Endothelial cell of umbilical vein (primary cell): ENCODE measurements at places on chromosomes 12 and 14. TPM values are rescaled to one million over a fixed set of nuclear protein-coding genes. Genes with fewer than 3 reads are reported as not detected.

KRT74 gene
- total RNA-seq: not detected in 2 replicates

SDS gene
- not detected in 2 replicates for total RNA-seq

TEX52 gene
- not detected in 2 replicates for total RNA-seq

KRT83 gene
- not detected in 2 replicates for total RNA-seq
